ENCODE measurements at places on chromosomes 16 and 17. TPM values are rescaled to one million over a fixed set of nuclear protein-coding genes. Genes with fewer than 3 reads are reported as not detected.
A peak's percentile ranks its signal among the peaks of the same experiment; 100 is the strongest.

SEPTIN1 gene
- not detected for total RNA-seq

BRIP1 gene
- 33.3 TPM for total RNA-seq

DNA sequence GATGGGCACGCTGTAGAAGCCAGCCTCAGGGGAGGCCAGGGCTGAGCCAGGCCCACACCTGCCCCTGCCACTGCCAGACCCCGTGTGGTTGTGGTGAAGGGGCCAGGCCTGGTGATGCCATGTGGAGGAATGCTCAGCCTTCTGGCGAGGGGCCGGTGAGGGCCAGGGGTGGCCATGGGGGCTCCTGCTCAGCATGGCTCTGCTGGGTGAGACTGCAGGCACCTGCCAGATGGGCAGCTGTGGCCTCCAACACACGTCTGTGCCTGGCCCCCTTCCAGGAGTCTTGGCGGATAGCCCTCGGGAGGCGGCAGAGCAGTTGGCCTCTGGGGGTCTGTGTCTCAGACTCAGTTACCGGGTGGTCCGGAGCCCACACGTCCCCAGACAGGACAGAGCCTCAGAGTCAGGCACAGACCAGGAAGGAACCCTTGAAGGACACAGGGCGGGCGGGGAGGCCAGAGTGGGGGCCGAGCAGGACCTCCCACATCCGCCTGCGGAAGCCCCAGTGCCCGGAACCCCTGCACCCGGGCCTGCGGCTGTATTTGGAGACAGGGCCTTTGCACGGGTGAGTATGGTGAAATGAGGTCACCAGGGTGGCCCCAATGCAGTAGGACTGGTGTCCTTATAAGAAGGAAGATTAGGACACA, 22.5 kb upstream of the CHMP6 start:
- DNase-seq = no peak

- DNase-seq = peak; percentile 53
These were observed 3.7 kb downstream of the TNS4 start for GRCh38 chr17:40497695-40498094.

DNA sequence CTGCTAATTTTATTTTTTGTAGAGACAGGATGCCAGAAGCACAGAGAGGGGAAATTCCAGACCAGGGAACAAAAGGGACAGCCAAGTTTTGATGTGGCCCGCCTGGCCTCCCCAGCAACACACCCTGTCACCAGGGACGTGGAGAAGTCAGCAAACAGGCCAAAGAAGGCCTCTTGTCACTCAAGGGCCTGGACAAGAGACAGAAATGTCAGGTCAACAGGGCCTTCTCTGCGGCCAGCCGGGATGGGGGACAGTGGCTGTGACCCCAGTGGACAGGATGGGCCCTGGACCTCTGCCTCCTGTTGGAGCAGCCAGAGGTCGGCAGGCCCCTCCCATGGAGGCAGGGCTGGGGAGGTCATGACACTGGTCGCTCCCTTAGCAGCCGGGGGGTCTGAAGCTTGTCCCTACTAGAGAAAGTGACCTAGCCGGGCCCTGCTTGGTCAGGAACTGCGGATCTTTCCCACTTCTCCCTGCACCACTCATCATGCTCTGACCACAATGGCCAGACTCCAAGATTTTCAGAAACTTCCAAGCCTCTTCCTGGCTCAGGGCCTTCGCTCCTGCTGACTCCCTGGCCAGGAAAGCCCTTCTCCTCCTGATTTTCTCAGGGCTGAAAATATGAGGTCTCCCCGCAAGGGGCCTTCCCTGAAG, 9.2 kb upstream of the TVP23A start:
- DNase-seq = peak; percentile 81

DNA sequence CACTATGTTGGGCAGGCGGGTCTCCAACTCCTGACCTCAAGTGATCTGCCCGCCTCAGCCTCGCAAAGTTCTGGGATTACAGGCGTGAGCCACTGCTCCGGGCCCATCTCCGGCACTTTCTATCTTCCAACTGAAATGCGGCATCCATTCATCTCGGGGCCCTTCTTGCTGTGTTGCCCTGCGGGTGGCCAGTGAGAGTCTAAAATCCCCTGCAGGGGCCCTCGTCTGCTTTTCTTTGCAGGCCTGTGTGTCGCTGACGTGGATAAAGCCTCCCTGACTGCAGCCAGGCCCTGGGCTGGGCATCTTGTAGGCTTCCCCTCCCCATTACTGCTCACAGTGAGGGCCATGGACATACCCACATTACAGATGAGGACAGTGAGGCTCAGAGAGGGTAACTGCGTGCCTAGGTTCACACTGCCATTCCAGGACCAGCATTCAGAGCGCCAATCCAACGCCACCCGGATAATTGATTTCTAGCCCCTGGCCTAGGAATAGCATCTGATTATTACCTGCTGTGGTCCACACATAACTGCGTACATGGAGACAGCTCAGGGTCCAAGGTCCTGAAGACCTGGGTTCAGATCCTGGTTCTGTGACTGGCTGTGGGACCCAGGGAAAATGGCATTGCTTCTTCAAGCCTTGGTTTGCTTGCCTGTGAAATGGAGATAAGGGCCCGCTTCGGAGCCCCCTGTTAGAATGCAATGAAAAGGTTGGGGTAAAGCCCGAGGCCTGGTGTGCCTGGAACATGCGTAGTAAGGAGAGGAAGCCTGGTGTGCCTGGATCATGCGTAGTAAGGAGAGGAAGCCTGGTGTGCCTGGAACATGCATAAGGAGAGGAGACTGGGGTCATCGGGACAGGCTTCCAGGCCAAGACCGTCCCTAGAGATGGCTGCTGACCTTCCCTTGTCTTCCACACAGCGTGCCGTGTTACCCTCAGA, 25.0 kb downstream of the CRISPLD2 start:
- DNase-seq = no peak

- DNase-seq = no peak
These were observed 7.0 kb downstream of the TRPV2 start for GRCh38 chr17:16422416-16422815.

- no peak for DNase-seq
These were observed 18.8 kb upstream of the KRT10 start for GRCh38 chr17:40841246-40841645.

DNA sequence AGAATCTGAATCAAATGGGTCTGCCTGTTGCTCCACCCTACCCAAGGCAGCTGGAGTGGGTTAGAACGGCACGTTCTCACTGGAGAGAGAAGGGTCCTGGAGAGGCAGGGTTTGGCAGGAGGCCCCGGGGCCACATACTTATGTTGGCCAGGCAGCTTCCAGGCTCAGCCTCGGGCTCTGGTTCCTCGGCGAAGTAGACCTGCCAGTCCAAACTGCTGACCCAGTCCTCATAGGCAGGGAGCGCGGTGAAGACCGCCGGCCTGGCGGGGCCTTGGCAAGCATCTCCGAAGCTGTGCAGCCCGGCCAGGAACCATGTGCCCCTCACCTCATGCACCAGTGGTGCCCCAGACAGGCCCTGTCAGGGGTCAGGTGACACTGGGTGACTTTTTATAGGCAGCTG, 4.8 kb downstream of the PRSS53 start:
- DNase-seq = no peak

DNA sequence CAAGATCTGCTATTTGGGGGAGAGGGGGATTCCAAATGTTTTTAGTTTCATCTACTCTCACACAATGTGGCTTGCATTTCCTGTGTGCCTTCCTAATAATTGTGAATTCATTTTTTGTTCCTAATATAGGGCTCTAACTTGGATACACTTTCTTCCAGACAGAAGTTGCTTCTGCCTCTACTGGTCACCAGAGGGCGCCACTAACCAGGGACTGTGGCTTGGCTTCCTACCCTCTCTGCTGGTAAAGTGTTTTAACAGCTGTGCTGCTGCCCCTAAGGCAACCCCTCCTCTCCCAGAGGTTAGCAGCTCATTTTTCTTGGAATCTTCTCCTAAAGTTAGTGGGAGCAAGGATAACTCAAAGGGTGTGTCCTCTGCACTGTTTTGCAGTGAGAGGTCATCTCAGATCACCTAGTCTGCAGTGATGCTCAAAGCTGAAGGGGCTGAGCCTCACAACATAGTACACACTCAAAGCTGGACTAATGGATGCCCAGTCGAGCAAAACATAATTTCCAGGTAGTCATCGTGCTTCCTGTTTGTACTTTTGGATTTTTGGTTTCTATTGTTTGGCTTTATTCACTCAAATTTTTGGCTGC, 5.0 kb upstream of the PRSS54 start:
- peak; percentile 13 for DNase-seq

Data from Daoy (cell line).